Non-pigmented ciliary epithelial cell (primary cell): ENCODE measurements at places on chromosomes 11 and 22.

DNA sequence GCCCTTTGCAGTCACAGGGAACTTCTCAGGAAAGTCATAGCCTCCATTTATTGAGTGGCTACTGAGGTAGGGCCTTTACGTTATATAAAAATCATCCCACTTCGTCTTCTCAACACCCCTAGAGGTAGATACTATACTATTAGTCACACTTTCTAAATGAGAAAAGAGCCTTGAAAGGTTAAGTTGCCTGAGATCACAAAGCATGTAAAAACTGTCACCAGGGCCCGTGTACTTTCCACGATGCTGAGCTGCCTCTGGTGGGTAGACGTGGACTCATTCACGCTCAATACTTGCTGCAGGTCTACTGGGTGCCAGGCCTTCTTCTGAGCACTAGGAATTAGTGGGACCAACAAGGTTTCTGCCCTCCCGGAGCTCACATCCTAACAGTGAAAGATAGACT, 16.3 kb downstream of the CHRDL2 start:
- DNase-seq: no peak

DNA sequence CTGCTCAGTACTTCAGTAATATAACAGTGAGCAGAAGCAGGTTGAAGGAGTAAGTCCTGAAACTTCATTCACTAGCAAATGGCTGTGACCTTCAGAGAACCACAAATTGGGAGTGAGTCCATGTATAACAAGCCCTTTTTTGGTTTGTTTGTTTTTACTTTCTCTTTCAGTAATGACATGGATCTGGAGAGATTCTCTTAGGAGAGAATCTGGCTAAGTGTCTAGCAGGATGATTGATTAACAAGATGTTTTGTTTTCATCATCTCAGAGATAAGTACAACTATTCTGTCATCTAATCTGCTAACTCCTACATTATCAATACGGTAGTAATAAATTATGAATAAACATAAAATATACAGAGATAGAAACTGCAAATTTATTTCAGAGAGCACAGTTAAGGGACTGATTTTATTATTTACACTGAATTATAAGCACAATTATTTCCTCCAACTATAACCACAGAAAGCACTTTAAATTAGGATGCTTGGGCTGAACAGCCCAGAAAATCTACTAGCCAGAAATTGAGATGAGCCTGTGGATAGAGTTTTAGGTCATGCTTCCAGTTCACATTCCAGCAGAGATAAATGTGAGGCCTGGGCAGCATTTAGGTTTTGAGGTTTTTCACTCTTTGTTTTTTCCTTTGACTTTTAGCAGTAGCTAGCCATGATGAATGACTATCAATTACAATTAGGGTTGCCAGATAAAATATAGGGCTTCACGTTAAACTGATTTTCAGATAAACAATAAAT, 429.3 kb upstream of the FAT3 start:
- no peak for DNase-seq

GRCh38 chr22:48485149-48486133, 1342.2 kb downstream of the BRD1 start:
- no peak for DNase-seq

- no peak for DNase-seq
Measured at GRCh38 chr11:62593434-62594044, 2.2 kb upstream of the TUT1 start.

- DNase-seq: no peak
Measured at GRCh38 chr22:39408173-39408572, 8.6 kb downstream of the TAB1 start.

GRCh38 chr22:47539374-47539773, 776.9 kb downstream of the TBC1D22A start:
- DNase-seq: no peak

GRCh38 chr22:46604306-46604690, 15.9 kb upstream of the GRAMD4 start:
- no peak for DNase-seq

DNA sequence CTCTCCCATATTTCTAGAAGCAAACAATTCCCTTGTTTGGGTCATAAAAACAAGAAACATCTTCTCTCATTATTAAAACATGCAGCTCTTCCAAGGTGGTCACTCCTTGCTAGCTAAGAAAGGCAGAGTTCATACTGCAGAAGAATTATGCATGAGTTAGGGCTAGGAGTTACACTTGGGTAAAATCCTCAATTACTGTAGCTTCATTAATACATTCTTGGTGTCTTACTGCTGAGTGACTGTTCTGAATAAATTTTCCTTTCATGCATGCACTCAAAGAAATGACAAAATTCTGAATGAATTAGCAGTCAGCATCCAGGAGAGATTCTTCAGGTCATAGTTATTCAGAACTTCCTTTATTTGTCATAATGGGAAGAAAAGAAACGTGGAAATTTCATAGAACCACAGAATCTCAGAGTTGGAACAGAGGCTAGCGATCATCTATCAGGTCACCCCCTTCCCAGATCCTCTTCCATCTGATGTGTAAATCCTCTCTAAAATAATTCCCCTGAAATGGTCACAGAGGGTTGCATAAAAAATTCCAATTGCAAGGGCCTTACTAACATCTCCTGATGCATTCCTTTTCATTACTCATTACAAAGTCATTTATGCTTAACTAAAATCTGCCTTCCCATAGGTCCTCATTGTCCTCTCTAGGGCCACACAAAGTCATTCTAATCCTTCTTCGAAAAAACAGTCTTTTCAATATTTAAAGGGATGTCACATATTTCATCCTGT, 771.5 kb downstream of the DLG2 start:
- DNase-seq: no peak

DNA sequence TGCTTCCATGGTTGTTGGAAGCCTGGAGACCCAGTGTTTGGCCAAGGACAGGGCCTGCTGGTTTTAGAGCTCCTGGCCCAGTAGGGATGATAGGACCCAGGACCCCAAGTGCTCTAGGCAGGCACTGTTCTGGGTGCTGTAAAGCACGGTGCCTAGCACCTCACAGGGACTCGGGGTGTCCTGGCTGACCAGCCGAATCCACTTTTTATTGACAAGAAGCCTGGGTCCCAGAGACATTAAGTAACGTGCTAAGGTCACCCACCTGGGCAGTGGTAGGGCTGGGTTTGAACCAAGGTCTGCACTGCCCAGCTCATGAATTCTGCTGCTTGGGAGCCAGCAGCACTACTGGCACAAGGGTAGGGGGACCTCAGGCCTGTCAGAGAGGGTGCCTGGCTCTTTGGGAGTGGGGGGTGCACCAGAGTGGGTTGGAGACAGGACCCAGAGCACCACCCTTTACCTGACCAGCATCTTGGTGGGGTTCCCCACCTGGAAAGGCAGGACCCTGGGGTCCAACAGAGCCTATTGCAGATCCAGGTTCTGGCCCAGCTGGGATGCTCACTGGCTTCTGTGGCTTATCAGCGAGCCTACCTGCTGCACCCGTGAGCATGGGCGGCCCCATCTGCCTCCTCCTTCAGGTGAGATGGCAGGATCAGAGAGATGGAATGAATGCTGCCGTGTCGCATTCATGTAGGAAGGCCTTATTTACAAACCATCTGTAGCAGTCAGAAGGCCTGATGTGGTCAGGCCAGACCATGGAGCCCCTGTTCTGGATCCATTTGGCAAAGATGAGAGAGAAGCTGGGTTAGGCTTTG, 52.0 kb downstream of the BCR start:
- DNase-seq: no peak

DNA sequence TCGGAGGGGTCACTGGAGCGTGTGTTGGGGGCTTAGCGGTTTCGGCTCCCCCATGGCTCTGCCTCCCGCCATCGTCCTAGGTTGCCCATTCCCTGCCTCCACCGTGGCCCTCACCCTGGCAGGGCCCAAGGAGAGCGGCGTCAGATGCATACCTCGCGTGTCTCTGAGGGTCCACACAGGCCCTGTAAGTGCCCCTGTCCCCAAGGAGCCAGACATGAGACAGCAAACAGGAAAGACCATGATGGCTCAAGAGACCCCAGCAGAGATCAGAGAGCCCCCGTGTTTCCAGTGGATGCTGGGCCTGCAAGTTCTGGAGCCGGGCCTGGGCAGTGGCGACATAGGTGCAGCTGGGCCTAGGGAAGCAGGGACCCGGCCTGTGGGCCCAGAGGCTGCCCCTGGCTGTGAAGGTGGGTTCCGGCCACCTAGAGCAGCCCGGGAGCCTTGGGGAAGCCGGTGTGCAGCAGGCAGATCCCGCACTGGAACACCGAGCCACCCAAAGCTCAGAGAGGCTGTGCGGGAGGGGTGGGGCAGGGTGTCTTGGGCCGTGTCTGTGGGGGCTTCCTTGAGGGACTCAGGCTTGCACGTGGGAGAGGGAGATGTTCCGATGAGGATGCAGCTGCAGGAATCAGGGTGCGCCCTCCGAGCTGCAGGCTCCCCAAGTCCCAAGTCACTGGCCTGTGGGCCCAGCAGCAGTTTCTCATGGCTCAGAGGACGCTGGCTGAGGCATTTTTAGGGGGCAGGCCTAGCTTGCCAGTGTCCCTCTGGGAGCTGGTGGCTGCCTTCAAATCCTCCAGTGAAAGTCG, 126.4 kb downstream of the KCNQ1OT1 start:
- DNase-seq: no peak

DNA sequence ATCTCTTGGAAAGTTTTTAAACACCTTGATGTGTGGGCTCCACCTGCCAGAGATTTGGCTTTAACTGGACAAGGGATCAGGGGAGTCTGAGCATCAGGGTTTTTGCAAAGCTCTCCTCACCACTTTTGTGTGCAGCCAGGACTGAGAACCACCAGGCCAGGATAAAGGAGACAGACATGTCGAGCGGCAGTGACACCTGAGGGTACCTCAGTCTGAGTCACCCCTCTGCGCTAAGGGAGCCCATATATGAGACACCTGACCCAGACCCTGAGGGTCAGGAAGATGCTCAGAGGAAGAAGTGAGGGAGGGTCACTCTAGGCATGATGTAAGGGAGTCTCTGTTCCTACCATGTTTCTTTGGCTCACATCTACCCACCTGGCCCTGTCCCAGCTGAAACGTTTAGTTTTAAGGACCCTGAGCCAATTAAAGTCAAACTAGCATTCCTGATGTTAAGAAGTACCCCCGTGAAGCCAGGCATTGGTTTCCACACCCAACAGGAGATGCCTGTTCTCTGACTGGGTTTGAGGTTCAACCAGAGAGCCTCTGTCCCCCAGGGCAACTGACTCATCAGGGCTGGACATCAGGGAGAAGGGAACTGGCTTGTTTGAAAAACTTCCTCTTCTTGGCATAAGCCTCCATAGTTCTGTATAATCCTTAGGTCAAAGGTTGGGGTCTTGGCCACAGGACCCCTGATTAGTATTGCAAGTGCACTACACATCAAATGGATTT, 72.4 kb upstream of the BIRC3 start:
- DNase-seq: no peak

GRCh38 chr11:12114193-12115033, 4.0 kb downstream of the MICAL2 start:
- DNase-seq: no peak

- no peak for DNase-seq
Measured at GRCh38 chr22:17260950-17261349, 41.7 kb upstream of the ADA2 start.

DNA sequence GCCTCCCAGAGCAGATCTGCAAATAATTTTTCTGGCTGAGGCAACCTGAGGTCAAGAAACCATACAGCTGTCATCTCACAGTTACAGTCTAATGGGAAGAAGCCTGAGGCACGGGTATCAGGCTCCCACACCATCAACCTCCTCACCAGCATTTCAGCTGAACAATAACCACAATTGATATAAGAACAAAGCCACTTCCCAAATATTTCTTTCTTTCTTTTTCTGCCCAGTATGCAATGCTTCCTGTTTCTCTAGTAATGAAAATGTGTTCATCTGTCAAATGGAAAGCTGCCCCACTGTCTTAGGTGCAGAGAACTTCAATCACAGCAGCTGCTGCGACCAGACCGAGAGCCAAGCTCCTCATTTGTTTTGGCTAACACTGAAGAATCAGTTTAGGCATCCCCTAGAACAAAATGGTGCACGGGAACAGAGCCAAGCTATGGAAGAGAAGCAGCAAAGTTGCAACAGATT, 108.4 kb downstream of the BLID start:
- DNase-seq: no peak
